Muscle of leg (tissue), 16 donors: ENCODE measurements at places on chromosomes 1 and 21. TPM values are rescaled to one million over a fixed set of nuclear protein-coding genes. Genes with fewer than 3 reads are reported as not detected.

GRCh38 chr21:32702702-32703101, 25.1 kb downstream of the SYNJ1 start:
- no peak for DNase-seq
- H3K4me3 ChIP-seq: no peak overlapping the region
- H3K27me3 ChIP-seq: no peaks in the 10 kb centered on the region

Gene SNRNP40
- 54.9 TPM for total RNA-seq

GRCh38 chr1:56525489-56526041, 53.8 kb downstream of the PLPP3 start:
- H3K4me1 ChIP-seq: peaks cover 34% of the 10 kb centered on the region
- H3K4me3 ChIP-seq: no peak overlapping the region
- DNase-seq: peak; percentile 54
- H3K27me3 ChIP-seq: no peaks in the 10 kb centered on the region

GRCh38 chr1:65159801-65160523, 12.0 kb downstream of the AK4 start:
- no peaks in the 10 kb centered on the region for H3K27me3 ChIP-seq
- H3K4me1 ChIP-seq: no peaks in the 10 kb centered on the region
- no peak for DNase-seq
- no peak overlapping the region for H3K27ac ChIP-seq

Gene GNG4
- total RNA-seq: 0.27 TPM

GRCh38 chr1:147904726-147905125, 2.1 kb downstream of the GJA8 start:
- peaks cover 7% of the 10 kb centered on the region for H3K27me3 ChIP-seq
- no peak overlapping the region for H3K27ac ChIP-seq
- no peak overlapping the region for H3K4me3 ChIP-seq
- H3K4me1 ChIP-seq: no peaks in the 10 kb centered on the region
- no peaks in the 10 kb centered on the region for H3K36me3 ChIP-seq

GRCh38 chr1:22154626-22155025, 11.7 kb upstream of the WNT4 start:
- H3K4me3 ChIP-seq: no peak overlapping the region
- no peak for DNase-seq
- H3K27ac ChIP-seq: no peak overlapping the region
- H3K4me1 ChIP-seq: peaks cover 9% of the 10 kb centered on the region
- no peaks in the 10 kb centered on the region for H3K27me3 ChIP-seq

- no peak for DNase-seq
- H3K27ac ChIP-seq: no peak overlapping the region
- H3K4me1 ChIP-seq: no peaks in the 10 kb centered on the region
- H3K27me3 ChIP-seq: no peaks in the 10 kb centered on the region
- H3K4me3 ChIP-seq: no peak overlapping the region
Observed at GRCh38 chr21:26194326-26194725, 23.8 kb upstream of the APP start.

GRCh38 chr1:222890716-222891115, 75.9 kb downstream of the DISP1 start:
- no peak for DNase-seq
- peaks cover 4% of the 10 kb centered on the region for H3K4me1 ChIP-seq
- no peak overlapping the region for H3K4me3 ChIP-seq
